Fibroblast of mammary gland (primary cell): ENCODE measurements at places on chromosomes 6 and 20.

DNA sequence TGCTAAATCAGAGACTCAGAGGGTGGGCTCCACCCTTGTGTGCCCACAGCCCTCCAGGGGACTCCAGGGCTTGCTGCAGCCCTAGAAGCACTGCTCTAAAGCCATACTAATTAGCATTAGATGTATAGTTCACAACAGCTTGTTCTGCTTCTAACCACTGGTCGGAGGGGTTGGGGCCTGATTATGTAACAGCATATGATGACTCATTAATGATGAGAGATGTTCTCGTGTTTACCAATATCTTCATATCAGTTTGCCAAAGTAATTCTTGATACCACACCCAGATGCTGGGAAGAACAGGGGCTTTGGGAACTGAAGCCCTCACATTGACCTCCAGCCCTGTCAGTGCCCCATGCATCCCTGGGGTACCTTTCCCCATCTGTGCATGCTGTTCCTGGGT is 104.1 kb upstream of the FOXA2 start:
- DNase-seq, result peak; percentile 14

GRCh38 chr6:129493354-129493902 is 216.5 kb downstream of the ARHGAP18 start:
- peak; percentile 47 for DNase-seq

GRCh38 chr20:38450412-38450975 is 15.4 kb upstream of the SNHG17 start:
- DNase-seq, result peak; percentile 63

- no peak for DNase-seq
Measured at GRCh38 chr20:38434301-38434741, 807 bp downstream of the SNHG17 start.

GRCh38 chr6:113650610-113650979 is 206.6 kb upstream of the MARCKS start:
- DNase-seq, result no peak

GRCh38 chr20:10798811-10799210 is 125.0 kb upstream of the JAG1 start:
- DNase-seq, result no peak

GRCh38 chr20:56826705-56827665 is 197.9 kb downstream of the TFAP2C start:
- peak; percentile 91 for DNase-seq

- no peak for DNase-seq
Measured at GRCh38 chr20:13990465-13990864, at the start of gene SEL1L2. Gene SEL1L2, minus strand, starts transcription at chr20:13990614. Its CDS starts 80 bp downstream, at chr20:13990534.

DNA sequence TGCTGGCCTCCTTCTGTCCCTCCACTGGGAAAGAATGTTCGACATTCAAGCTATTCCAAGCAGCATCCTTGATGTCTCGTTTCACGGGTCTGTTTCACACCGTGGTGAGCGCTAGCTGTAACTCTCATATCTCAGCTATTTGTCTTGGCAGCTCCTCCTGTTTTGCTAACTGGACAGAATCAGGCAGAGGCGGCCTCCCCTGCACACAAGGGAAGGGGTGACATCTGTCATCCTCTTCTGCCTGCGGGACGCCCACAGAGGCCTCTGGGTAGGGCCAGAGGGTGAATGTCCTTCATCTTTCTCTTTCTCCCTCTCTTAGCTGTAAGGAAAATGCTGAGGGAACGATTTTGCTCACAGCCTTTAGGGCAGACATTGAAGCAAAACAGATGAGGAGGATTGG is 232.8 kb upstream of the GMDS start:
- peak; percentile 12 for DNase-seq

GRCh38 chr20:18404172-18404571 is 62.7 kb downstream of the DZANK1 start:
- DNase-seq, result no peak

DNA sequence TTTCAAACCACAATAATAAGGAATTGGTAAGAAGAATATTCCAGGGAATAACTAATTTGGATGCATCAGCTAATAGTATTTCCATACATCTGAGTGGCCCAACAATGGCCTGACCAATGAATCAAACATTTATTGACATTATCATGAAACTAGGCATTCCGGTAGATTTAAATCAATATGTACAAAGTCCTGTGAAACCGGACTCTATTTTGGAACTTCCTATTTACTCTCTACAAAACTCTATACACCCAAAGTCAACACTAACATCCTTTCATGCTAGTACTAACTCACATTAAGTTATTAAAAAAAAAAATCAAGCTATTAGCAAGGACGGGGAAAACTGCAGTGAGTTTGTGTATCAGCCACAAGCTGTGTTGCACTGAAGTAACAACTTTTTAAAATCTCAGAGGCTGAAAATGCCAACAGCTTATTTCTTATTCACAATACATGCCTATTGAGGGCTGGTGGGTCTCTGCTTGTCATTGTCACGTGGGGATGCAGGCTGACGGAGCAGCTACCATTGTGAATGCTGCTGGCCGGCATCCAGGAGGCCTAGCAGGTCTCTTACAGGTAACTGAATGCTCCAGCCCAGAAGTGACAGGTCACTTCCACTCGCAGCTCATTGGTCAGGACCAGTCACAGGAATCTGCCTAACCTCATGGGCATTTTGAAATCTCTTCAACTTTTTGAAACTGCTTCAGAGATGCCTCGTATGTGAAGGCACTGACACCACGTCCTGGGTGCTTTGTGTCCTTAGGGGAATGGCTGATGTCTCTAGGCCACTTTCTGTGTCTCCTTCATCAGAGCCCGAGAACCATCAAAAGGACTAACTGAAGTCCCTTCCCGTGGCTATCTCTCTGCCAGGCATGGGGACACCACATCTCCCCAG is 76.3 kb downstream of the SLC22A23 start:
- DNase-seq, result no peak

DNA sequence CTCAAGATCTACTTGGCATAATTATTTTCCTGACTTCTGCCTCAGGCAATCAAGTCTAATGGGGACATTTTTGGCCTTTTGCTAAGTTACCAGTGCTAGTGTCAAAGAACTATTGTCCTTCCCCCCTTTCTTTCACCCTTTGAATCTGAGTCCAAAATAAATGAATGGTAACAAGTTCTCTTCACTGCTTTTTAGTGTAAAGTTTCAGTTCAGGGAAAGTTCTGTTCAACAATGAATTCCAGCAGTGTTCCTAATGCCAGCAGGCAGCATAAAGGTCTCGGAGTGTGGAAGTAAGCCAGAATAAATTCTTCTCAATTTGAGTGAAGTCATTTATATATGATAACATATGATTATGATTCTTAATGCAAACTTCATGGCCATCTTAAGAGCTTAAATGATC is 20.8 kb upstream of the TSPYL1 start:
- no peak for DNase-seq

- no peak for DNase-seq
Measured at GRCh38 chr6:33600761-33601160, 20.4 kb upstream of the ITPR3 start.

GRCh38 chr6:100347901-100348550 is 116.7 kb downstream of the SIM1 start:
- DNase-seq, result peak; percentile 71

GRCh38 chr6:150641398-150642139 is 41.9 kb downstream of the PLEKHG1 start:
- no peak for DNase-seq

DNA sequence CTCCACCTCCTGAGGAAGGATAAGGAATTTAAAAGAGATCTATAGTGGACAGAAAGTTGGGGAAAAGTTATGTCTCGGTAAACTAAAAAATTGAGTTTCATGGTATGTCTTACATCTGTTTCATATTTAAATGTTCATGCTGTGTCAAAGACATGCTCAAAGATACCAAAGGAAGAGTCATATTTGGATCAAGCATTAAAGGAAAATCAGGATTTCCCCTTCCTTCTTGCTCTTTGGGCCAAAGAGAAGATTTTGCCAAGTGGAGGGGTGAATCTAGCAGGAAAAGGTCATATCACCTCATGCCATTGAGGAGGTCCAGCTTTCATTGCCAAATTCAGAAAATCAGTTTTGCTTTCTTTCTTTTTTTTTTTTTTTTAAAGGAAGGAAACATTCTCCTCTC is 192.4 kb downstream of the OGFRL1 start:
- DNase-seq, result peak; percentile 28

DNA sequence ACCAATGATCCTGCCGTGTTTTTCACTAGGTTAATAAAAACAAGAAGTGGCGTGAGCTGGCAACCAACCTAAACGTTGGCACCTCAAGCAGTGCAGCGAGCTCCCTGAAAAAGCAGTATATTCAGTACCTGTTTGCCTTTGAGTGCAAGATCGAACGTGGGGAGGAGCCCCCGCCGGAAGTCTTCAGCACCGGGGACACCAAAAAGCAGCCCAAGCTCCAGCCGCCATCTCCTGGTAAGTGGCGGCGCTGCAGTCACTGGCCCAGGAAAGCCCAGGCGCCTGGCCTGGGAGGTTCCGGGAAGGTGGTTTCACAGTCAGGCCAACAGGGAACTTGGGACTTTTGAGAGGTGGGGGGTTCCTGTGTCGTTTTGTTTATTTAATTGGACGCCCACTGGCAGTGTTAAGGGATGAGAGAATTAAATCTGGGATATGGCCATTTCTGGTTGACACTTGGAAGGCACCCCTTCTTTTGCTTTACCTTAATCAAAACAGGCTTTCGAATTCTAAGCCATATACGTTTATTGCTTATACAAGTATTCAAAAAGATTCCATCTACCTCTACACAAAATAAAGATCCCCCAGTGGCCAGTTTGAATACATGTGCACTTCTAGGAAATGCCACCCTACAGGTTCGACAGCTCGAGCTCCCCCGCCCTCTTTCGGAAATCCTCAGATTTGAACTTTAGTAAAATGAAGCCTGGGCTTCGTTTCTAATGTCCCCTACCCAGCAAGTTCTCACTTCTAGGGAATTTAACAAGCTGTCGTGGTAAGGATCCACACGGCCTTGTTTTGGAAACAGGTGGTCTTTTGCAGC is 138.9 kb downstream of the TMEM242 start:
- peak; percentile 58 for DNase-seq

DNA sequence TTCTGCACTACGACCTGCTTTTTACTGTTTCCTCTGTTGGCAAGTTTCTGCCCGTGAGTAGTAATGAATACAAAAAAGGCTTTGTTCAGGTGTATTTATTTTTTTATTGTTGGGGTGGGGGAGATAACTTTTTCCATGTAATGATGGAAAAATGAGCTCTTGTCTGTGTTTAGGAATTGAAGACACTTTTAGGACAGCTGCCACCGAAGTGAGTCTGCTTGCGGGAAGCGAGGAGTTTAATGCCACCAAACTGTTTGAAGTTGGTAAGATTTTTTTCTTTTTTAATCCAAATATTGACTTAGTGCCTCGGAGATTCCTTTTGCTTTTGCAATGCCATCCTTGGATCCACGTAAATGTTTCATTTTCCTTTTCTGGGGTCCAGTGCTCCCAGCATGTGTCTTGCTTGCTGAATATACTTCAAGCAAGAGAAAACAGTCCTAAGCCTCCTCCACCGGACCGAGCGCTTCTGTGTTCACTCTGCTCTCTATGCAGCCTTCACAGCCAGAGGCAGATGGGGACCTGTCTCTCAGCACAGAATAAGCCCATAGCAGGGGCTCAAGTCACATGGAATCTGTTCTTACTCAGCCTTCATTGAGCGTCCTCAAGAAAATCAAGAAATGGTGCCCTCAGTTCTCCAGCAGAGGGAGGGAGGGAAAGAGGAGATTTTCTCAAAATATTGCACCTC is 71.3 kb downstream of the ISM1 start:
- no peak for DNase-seq

DNA sequence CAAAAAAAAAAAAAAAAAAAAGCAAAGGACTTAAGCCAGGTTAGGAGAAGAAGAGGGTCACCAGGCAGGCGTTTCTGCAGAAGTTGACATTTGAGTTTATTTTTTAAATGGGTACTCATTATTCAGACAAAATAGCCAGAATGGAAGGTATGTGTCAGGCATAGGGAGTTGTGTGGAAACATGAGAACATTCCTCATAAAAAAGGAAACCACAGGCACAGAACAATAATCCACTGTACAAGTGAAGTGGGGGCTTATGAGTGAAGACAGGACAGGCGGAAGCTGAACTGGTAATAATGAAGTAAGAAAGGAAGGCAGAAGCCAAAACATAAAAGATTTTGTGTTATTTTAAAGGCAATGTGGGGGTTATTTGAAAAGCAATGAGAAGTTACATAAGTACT is 104.6 kb downstream of the EPB41L2 start:
- DNase-seq, result no peak

DNA sequence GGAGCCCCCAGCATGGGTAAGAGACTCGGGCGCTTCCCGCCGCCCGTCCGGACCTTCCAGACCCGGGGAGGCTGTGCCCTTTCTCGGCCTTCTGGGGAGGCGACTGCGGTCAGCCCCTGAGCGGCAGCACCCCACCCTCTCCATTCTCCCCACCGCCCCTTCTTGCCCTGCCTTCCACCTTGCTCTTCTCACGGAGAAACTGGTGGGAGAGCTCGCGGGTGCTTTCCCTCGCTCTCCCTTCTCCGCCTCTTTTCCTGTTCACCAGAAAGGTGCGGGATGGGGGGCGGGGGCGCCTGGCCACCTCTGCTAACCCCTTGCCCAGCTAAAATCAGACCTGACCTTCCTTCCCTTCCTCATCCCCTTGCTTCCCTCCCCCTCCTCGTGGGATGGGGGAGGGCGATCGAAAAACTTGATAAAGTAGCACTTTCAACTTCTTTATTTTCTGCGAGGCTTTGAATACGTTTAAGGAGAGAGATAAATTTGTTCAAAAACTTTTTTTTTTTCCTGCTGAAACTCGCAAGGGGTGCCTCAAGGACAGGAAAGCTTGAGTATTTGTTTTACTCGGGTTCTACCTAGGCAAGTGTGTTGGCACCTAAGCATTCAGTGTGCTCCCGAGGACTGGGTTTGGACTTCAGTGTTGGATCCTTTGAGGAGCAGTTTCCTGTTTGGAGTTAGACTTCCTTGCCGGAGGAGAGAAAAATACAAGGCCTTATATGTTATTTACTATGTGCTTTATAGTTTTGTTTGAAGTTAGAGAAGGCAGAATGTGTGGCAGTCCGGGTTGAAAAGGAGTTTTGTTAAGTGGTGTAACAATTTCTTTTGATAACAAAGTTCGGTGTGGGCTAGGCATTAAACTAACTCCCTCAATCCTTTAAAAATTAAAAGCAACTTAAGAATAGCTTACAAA is 897 bp downstream of the CD2AP start:
- peak; percentile 35 for DNase-seq

GRCh38 chr6:151141685-151142084 is 98.1 kb upstream of the AKAP12 start:
- DNase-seq, result peak; percentile 21

DNA sequence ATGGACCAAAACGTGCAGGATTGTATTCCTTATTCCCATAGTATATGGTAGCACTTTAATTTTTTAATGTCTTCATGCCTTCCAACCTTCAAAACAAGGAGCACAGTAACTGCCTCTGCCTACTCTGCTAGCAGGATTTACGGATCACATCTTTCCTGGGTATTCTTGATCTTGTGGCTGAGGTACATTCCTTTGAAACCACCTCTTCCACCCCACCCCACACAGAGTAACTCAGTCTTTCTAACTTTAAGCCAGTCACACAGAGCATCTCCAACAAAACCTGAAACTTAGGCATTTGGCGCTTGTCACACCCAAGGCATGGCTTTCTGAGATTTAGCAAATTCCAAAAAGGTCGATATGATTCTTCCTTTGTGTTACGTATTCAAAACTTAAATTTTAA is 2.3 kb upstream of the ID4 start:
- no peak for DNase-seq

- DNase-seq, result peak; percentile 79
Measured at GRCh38 chr6:44234101-44235025, 11.0 kb downstream of the SLC29A1 start.
